ENCODE measurements at places on chromosomes 12 and 14. TPM values are rescaled to one million over a fixed set of nuclear protein-coding genes. Genes with fewer than 3 reads are reported as not detected.

The LRTM2 gene
- total RNA-seq: 0.07 TPM

The KERA gene
- total RNA-seq: not detected

The VRTN gene
- not detected for total RNA-seq

The MDGA2 gene
- not detected for total RNA-seq

The PTPRB gene
- total RNA-seq: 0.72 TPM

The AMN1 gene
- 11.8 TPM for total RNA-seq

The LPAR5 gene
- 0.67 TPM for total RNA-seq

The KRT78 gene
- not detected for total RNA-seq

The HOTAIR gene
- 0.09 TPM for total RNA-seq

The ACOT6 gene
- total RNA-seq: not detected

The NRIP2 gene
- not detected for total RNA-seq

The GPR84 gene
- total RNA-seq: not detected

The PGF gene
- total RNA-seq: 3.8 TPM

The TMEM119 gene
- total RNA-seq: 0.09 TPM

The IL26 gene
- total RNA-seq: not detected

The KRT85 gene
- not detected for total RNA-seq

The KRT77 gene
- total RNA-seq: not detected

The RD3L gene
- not detected for total RNA-seq

The GZMH gene
- total RNA-seq: not detected

The KRT4 gene
- total RNA-seq: 3.6 TPM

The SAMD15 gene
- total RNA-seq: 2.0 TPM

The PLA2G1B gene
- 0.24 TPM for total RNA-seq

The PSMA3 gene
- 274 TPM for total RNA-seq

The VASH1 gene
- total RNA-seq: 4.2 TPM

The MDM2 gene
- total RNA-seq: 79.4 TPM
